ENCODE measurements at places on chromosomes 1 and 21. TPM values are rescaled to one million over a fixed set of nuclear protein-coding genes. Genes with fewer than 3 reads are reported as not detected.

NUDT4B gene
- 96.0 TPM for total RNA-seq

C1orf53 gene
- total RNA-seq, result 12.1 TPM

OR10Z1 gene
- not detected for total RNA-seq

USF1 gene
- 21.7 TPM for total RNA-seq

S100A10 gene
- total RNA-seq, result 116 TPM

TINAGL1 gene
- total RNA-seq, result 211 TPM

UTS2 gene
- total RNA-seq, result not detected

MPZ gene
- total RNA-seq, result 1.7 TPM

DNA sequence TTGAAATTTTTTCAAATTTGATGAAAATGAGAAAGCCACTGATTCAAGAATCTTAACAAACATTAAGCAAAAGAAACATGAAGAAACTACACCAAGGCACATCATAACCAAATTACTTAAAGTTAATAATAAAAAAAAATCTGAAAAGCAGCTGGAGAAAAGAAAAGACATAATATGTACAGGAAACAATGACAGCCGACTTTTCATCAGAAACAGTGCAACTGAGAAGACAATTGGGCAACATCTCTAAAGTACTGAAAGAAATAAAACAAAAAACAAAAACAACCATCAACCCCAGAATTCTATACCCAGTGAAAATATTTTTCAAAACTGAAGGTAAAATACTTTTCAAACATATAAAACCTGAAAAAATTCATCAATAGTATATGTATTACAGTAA, 73.8 kb upstream of the DMRTA2 start:
- no peaks in the 10 kb centered on the region for H3K27me3 ChIP-seq
- no peaks in the 10 kb centered on the region for H3K4me1 ChIP-seq
- H3K27ac ChIP-seq, result no peak overlapping the region
- DNase-seq, result no peak
- peaks cover 3% of the 10 kb centered on the region for H3K36me3 ChIP-seq

GRCh38 chr1:12048372-12048771, 14.7 kb upstream of the TNFRSF8 start:
- no peaks in the 10 kb centered on the region for H3K4me1 ChIP-seq
- H3K27ac ChIP-seq, result no peak overlapping the region
- no peaks in the 10 kb centered on the region for H3K36me3 ChIP-seq
- H3K4me3 ChIP-seq, result no peak overlapping the region

- H3K4me3 ChIP-seq, result no peak overlapping the region
- H3K4me1 ChIP-seq, result no peaks in the 10 kb centered on the region
- no peak overlapping the region for H3K27ac ChIP-seq
- H3K36me3 ChIP-seq, result no peaks in the 10 kb centered on the region
Measured at GRCh38 chr1:7300893-7301663, 470.0 kb upstream of the VAMP3 start.

GRCh38 chr1:216310776-216311175, 112.5 kb downstream of the USH2A start:
- no peak for DNase-seq
- H3K36me3 ChIP-seq, result no peaks in the 10 kb centered on the region
- no peak overlapping the region for H3K4me3 ChIP-seq
- H3K27ac ChIP-seq, result no peak overlapping the region
- H3K4me1 ChIP-seq, result no peaks in the 10 kb centered on the region

DNA sequence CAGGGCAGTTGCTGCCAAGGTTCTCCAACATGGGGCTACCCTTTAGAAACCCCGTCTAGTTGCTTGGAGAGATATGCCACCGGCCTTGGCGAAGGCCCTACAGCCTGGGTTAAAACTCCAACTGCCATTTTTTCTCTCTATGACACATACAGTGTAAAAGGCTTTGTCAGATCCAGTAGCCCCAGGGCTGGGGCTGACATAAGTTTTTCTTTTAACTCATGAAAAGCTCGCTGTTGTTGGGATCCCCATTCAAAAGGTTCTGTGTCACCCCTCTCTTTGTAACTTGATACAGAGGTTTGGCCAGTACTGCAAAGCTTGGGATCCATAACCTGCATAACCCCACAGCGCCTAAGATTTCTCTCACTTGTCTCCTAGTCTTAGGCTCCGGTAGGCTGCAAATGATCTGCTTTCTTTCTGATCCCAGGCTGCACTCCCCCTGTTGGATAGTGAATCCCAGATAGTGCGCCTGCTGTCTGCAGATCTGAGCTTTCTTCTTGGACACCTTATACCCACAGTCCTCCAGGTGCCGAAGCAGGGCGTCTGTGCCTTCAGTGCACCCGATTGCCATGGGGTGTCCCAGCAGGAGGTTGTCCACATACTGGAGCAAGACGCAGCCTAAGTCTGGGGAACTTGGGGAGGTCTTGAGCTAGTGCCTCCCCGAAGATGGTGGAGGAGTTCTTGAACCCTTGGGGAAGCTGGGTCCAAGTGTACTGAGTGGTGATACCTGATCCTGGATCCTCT, 406.2 kb downstream of the TGFB2 start:
- H3K27me3 ChIP-seq, result no peaks in the 10 kb centered on the region
- no peaks in the 10 kb centered on the region for H3K36me3 ChIP-seq
- no peaks in the 10 kb centered on the region for H3K4me1 ChIP-seq
- no peak overlapping the region for H3K4me3 ChIP-seq

DNA sequence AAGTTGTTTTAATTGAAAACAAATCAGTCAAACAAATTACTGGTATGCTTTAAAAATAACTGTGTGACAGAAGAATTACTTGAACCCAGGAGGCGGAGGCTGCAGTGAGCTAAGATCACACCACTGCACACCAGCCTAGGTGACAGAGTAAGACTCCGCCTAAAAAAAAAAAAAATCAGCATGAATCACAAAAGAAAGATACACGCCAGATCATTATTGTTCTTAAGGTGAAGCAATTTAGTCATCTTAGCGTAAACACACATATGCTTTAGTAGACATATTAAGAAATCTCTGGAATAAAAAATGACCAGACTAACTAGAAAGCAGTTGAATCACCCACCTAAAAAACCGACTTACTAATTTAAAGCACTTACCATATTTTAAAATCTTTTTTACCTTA, 20.2 kb downstream of the RERE start:
- H3K4me1 ChIP-seq, result no peaks in the 10 kb centered on the region
- H3K27me3 ChIP-seq, result no peaks in the 10 kb centered on the region
- H3K36me3 ChIP-seq, result no peaks in the 10 kb centered on the region
- no peak overlapping the region for H3K4me3 ChIP-seq
- DNase-seq, result no peak
- H3K27ac ChIP-seq, result no peak overlapping the region

GRCh38 chr1:234745844-234746797, 136.1 kb upstream of the IRF2BP2 start:
- no peak for DNase-seq
- H3K27ac ChIP-seq, result no peak overlapping the region
- no peaks in the 10 kb centered on the region for H3K36me3 ChIP-seq

GRCh38 chr1:53551428-53551995, 92.3 kb downstream of the DMRTB1 start:
- H3K4me3 ChIP-seq, result no peak overlapping the region
- no peaks in the 10 kb centered on the region for H3K27me3 ChIP-seq
- no peak for DNase-seq
- no peak overlapping the region for H3K27ac ChIP-seq
- no peaks in the 10 kb centered on the region for H3K36me3 ChIP-seq

DNA sequence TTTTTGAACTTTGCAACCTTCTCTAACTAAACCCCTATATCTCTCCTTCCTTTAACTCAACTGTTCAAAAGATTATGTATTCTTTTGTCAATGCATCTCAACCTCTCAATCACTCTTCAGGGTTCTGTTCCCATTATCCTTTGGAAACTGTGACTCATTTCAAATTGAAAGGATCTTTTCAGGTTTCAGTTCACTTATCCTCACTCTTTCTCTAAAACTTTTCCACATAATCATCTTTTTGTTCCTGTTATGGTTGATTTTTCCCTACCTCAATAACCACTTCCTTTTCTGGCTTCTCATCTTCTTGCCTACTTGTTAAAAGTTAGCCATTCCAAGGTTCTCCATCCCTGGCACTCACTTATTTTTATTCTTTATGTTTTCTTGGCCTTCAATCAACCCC, 56.2 kb upstream of the NUF2 start:
- H3K27ac ChIP-seq, result no peak overlapping the region
- no peak for DNase-seq
- H3K27me3 ChIP-seq, result no peaks in the 10 kb centered on the region
- no peaks in the 10 kb centered on the region for H3K4me1 ChIP-seq

- DNase-seq, result no peak
- no peaks in the 10 kb centered on the region for H3K27me3 ChIP-seq
- H3K4me1 ChIP-seq, result no peaks in the 10 kb centered on the region
- peaks cover 52% of the 10 kb centered on the region for H3K36me3 ChIP-seq
Measured at GRCh38 chr1:180026556-180026955, 71.9 kb downstream of the CEP350 start.

DNA sequence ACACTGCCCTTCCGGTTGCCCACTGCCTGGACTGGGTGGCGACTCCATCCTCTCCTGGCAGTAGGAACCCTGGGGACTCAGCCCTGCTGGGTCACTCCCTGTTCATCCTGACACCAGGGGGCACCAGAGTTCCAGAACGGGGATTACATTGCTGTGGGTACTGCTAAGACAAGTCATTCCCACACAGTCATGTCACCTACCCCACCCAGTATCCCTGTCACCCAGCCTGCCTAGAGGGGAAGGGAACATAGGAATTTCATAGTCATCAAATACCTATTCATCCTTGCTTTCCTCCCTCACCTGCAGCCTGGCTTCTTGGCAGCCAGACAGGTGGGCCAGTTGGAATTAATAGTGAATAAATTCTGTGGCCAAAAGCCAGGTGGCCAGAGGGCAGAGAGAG, 9.8 kb upstream of the SFN start:
- no peak overlapping the region for H3K4me3 ChIP-seq
- H3K27me3 ChIP-seq, result no peaks in the 10 kb centered on the region
- no peaks in the 10 kb centered on the region for H3K4me1 ChIP-seq
- H3K27ac ChIP-seq, result no peak overlapping the region
- peak; percentile 89 for DNase-seq
- H3K36me3 ChIP-seq, result peaks cover 72% of the 10 kb centered on the region

DNA sequence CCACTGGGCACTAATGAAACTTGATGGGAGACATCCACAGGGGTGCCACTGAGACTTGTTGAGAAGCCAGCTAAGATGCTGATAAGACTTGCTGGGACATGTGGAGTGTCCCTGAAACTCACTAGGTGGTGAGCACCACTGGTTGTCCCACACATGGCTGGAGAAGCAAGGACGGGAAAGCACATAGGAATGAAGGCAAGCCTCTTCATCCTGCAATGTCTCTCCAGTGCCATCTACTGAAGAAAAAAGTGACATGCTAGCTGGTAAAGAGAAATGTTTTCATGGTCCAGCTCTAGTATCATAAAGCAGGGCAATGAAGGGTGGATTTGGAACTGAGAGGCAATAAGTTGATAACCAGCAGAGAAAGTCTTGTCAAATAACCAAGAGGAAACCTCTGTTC, 283.0 kb downstream of the PAPPA2 start:
- H3K27ac ChIP-seq, result no peak overlapping the region
- DNase-seq, result no peak
- no peaks in the 10 kb centered on the region for H3K36me3 ChIP-seq
- H3K4me3 ChIP-seq, result no peak overlapping the region

- no peaks in the 10 kb centered on the region for H3K36me3 ChIP-seq
- H3K27ac ChIP-seq, result no peak overlapping the region
- no peak overlapping the region for H3K4me3 ChIP-seq
- no peaks in the 10 kb centered on the region for H3K27me3 ChIP-seq
- H3K4me1 ChIP-seq, result no peaks in the 10 kb centered on the region
- no peak for DNase-seq
Measured at GRCh38 chr1:72037745-72038343, 244.5 kb downstream of the NEGR1 start.
